ENCODE measurements at places on chromosomes 13 and 19.
A peak's percentile ranks its signal among the peaks of the same experiment; 100 is the strongest.

- no peak for DNase-seq
Measured at GRCh38 chr13:85236413-85236812, 562.8 kb downstream of the SLITRK6 start.

- DNase-seq = no peak
Measured at GRCh38 chr13:94513026-94513425, 33.5 kb upstream of the DCT start.

DNA sequence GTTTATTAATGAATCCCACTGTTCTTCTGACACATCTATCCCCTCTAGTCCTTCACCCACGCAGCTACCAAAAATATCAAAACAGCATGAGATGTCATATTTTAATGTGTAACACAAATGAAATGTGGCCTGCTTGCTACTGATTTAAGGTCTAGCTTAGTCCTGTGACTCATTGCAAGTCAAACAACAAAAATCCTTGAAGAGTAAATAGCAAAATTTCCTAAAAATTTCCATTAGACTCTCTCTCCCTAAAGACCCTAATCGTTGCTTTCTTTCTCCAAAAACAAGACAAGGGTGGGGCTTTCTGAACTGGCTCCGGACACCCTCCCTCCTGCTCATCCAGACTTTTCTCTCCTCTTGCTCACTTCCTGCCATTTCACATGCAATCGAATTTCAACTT, 99.9 kb upstream of the IPO5 start:
- DNase-seq = no peak

DNA sequence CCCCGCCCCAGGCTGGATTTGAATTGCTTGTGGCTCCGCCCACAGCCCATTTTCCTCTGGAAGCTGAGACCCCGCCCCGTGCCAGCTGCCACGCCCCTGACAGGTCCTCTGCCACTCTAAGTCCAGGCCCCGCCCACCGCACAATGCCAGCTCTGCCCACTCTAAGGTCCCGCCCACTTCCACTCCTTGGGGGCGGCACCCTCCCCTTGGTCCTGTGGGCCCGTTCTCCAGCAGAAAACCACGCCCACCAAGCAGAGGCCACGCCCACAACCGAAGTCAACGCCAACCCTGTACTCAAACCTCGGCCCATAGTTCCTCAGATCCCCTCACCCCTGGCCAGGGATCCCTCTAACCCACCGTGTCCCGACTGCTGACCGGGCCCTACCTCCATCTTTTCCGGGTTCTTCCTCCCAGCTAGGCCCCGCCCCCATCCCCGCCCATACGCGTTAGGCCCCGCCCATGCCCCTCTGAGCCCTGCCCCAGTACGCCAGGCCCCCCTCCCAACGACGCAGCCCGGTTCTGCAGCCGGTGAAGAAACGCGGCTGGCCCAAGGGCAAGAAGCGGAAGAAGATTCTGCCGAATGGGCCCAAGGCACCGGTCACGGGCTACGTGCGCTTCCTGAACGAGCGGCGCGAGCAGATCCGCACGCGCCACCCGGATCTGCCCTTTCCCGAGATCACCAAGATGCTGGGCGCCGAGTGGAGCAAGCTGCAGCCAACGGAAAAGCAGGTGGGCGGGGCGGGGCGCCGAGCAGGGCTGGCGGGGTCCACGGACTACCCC, 1.3 kb downstream of the HMG20B start:
- DNase-seq = peak; percentile 47

- no peak for DNase-seq
Measured at GRCh38 chr19:43620061-43621001, 902 bp upstream of the ZNF428 start.

DNA sequence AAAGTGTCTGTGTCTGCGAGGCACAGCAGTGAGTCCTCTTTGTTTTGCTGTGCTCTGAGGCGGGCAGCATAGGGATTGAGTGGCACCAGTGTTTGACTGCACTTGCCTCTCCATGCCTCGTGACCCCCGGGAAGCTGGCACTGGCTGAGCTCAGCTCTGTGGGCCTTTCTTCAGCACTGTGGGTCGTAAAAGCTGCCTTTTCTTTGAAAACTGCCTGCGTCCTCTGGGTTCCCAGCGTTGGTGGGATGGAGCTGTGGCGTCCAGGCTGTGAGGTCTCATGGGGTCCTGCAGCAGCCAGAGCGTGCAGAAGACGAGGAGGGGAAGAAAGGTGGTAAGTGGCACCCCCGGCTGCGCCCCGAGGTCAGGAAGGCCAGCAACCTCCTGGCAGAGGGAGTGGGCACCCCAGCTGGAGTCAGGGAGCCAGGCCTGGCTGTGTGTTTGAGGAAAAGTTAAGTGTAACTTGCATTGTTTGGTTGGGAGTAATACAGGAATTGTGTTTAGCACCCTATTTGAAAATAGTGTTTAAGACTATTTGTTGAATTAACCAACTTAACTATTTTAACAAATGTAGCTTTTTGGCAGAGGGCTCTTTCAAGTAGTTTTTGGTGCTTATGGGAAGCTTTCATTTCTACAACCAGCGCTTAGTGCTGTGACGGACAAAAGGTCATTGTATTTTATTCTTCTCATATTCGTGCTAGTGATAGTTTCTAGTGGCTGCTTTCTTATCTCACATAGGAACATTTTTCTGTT, 79.3 kb upstream of the TEX29 start:
- DNase-seq = no peak

GRCh38 chr13:52798770-52799430, 49.5 kb downstream of the PCDH8 start:
- DNase-seq = no peak

DNA sequence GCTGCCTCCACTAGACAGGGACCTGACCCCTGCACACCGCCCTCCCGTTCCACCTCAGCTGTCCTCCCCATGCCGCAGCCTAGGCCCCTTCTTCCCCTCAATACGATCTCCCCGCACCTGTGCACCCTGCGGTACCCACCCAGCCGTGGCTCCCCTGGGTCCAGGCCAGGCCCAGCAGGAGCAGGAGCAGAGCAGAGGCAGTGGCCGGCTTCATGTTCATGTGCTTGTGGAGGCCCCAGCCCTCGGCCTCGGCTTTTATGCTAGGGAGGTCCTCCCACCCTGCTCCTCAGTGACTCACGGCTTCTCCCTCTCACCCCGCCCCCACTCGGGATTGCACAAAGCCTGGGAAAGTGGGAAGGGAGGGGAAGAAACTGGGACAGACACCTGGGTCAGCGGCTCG, 11.4 kb upstream of the KRTDAP start:
- DNase-seq = no peak

- DNase-seq = no peak
Measured at GRCh38 chr13:54150851-54151250, 1122.2 kb downstream of the OLFM4 start.

- DNase-seq = no peak
Measured at GRCh38 chr13:30312904-30313303, 5.6 kb upstream of the KATNAL1 start.

- no peak for DNase-seq
Measured at GRCh38 chr19:55308281-55308680, 16.9 kb downstream of the TMEM150B start.

DNA sequence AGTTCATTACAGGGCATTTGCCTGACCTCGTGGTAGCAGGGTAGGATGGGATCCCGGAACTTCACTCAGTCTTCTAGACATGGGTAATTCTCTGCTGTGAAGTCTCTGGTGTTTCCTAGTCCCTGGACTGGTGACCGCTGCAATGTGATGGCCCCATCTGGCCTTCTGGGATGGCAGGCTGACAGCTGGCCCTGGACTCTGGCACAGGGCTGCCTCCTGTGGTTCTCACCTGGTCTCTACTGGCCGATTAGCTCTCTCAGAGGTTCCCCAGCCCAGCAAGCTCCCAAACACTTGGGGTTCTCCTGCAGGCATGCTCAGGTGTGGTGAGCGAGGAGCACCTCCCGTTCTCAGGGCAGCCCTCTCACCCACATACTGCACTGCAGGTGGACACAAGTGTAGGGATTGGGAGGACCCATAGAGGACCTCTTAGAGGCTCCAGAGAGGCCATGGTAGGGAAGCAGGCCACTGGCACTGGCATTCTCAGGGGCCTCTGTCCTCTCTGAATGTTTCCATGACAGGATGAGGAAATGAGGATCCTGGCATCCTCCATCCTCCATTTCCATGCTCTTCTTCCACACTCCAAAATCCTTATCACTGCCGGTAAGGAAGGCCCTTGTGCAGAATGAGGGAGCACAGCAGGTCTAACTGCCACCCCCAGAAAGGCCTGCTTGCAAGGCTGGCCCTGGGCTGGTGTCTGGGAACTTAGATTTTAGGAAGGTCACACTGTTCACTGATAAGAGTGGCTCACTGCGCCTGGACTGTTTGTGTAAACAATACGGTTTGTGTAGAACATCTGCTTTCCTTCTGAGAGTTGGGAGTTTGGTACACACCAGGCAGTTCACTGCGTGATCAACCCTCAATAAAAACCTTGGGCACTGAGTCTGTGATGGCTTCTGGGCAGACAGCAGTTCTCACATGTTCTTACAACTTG, 31.5 kb upstream of the FARP1 start:
- no peak for DNase-seq

DNA sequence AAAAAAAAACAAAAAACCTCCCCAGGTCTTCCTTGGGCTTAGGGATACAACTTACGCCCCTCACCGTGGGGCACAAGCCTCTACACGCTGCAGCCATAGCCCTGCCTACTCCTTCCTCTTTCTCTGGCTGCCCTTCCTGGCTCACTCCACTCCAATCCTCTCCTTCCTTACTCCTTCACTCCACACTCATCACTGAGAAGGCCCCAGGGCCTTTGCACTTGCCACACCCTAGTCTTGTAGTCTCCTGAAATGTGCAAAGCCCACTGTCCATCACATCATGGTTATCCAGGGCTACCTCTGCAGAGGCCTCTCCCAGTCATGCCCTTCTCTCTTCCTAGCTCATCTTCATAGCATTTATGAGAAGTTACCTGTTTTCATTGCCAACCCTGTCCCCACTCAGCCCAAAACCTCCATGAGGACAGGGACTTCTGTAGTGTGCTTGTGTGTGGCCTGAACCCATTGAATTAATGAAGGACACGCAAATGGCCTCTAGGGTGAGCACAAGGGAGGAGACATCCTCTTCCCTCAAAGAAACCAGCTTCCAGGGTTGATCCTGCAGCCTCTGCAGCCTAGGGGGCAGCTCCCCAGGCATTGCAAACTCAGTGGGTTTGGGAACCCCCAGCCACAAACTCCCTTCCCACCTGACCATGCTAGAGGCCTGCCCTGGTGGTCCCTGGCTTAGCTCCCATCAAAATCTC, 7.9 kb upstream of the HSH2D start:
- no peak for DNase-seq

DNA sequence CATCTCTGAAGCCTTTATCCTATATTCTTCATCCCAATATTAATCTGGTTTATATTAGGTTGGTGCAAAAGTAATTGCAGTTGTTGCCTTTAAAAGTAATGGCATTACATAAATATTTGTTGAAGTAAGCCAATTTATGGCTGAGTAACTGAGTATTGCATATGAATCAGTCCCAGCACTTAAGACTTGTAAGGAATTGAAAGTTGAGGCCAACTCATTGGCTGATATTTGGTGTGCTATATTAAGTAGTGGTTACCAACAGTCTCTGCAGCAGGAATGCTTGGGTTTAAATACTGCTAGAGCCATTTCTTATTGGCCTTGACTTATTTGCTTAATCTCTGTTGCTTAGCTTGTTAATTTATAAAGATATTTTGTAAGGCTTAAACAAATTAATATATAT, 460.7 kb downstream of the GPC6 start:
- DNase-seq = no peak

- no peak for DNase-seq
Measured at GRCh38 chr13:113052206-113052605, 53.4 kb upstream of the F7 start.

GRCh38 chr13:72296246-72296645, 429.2 kb upstream of the DACH1 start:
- DNase-seq = no peak

DNA sequence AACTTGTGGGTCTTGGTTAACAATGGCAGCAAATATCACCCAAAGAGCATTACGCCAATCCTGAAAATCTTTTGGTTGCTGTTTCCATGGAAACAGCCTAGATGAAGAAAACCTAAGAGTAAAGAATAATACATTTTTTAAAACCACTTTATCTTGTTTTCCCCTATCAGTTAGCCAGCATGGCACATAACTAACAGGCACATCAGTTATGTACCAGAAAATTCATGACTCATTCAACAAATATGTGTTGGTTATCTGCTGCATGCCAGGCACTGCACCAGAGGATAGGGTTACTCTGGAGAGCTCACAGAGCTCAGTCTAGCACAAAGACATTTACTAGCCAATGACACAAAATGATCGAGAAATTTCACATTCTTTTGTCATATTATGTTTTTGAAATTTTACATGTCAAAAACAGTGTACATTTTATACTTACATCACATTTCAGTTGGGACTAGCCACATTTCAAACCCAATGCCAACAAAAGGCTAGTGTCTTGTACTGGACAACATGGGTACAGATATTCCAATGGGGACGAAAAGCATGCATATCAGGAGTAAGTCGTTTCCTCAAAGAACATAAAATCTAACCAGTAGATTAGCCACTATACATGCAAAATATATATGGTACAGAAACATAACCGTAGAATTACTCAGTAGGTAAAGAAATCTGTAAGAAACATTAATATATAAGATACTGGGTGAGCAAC, 20.3 kb downstream of the LNX2 start:
- DNase-seq = no peak

DNA sequence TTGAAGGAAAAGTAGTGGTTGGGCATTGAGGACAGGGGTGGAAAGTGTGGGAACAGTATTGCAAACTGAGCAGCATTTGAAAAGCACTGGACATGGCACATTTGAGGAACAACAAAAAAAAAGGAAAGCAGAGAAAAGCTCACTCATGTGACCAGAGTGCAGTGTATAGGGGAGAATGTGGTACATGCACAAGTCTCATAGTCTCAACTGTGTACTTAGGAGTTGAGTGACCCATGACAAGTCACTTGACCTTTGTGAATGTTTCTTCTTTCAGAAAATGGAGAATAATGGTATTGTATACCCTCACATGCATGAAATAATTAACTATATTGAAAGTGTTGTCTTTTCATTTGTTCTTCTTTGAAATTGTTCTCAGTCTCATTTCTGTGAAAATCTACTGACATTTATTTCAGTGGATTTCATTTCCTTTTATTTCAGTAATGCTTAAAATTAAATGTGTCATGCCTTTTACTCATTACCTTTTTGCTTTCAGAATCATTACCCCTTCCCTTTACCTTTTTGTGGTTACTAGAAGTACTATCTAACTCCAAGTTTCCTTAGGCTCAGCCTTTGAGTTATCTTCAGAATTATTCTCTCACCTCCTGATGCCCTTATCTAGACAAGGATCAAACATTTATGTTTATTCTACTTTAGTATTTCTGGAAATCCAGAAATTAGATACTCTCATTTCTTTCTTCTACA, 79.1 kb upstream of the MLNR start:
- no peak for DNase-seq

DNA sequence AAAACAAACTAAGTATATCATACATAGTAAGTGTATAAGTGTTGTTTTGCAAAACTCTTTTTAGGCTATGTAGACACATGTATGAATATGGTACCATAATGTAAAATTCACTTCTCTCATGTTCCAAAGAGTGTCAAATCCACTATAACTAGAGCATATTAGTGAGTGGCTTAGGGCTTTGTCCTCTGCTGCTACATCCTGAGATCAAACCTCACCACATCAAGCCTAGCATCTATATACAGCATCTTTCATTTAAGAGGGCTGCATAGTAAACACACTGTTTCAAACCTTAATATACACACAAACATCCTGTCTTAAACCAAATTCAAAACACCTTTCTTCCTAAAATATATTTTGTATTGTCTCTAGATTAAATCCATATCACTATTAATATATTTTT, 38.7 kb downstream of the ELF1 start:
- DNase-seq = no peak
